NCI-H1092 (cell line): ENCODE measurements at places on chromosomes 13 and 19.
A peak's percentile ranks its signal among the peaks of the same experiment; 100 is the strongest.

- DNase-seq, result peak; percentile 33
Measured at GRCh38 chr19:10228920-10229319, 2.2 kb downstream of the S1PR2 start.

DNA sequence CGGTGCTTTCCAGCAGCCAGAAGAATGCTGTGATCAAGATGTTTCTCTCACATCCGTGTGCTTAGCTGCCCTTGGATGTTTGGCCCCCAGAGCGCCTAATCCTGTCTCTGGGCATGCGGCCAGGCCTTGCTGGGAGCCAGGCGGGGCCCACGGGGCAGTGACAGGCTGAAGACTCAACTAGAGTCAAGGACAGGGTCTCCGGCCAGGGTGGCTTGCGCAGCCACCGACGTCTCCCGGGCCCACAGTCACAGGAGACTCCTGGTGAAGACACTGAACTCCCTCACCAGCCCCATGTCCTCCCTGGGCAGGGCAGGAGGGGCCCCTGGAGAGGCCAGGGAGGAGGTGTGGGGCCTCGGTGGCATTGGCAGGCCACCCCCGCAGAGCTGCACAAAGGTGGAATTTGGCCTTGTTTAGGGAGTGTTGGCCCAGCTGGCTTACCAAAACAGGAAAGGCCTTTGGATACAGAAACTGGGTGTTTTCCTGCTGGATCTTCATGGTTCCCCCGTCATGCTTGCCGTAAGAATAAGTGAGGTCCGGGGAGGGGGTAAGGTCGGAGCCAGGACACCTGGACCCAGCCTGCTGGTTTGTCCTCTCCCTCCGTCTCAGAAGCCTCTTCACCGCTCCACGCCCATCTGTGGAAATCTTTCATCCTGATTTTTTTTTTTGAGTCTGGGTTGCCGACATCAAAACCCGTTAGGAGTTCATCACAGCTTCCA is 10.0 kb upstream of the NDUFS7 start:
- DNase-seq, result no peak

GRCh38 chr19:39832341-39833083 is 1.4 kb downstream of the DYRK1B start:
- no peak for DNase-seq

- no peak for DNase-seq
Measured at GRCh38 chr13:109665781-109666249, 120.6 kb downstream of the IRS2 start.

- no peak for DNase-seq
Measured at GRCh38 chr13:43264458-43264857, 241.1 kb downstream of the DNAJC15 start.

DNA sequence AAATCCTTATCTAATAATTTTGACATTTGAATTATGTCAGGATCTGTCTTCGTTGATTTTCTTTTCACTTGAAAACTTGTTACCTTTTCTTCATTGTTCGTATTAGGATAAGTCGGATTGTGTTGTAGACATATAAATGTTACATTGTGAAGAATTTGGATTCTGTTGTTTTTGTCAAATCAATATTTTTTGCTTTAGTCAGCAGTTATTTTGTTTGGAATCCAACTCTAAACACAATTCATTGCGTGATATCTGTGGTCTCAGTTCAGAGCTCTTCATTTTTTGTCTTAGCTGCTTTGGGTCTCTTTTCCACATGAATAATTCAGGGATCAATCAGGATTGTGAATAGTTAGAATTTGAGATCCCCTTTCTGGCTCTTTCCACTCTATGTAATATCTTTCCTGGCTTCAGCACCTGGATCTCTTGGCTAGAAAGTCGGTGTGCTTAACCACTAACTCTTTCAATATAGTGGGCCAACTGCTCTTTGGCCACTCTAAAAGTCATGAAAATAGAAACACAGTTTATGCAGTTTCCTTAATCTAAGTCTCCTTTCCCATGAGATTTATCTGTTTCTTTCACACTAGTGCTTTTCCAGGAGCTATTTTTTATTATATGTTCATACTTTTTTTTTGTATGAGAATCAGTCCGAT is 2494.2 kb upstream of the PCDH20 start:
- no peak for DNase-seq

- no peak for DNase-seq
Measured at GRCh38 chr13:93224535-93224934, 2.1 kb upstream of the GPC6 start.

DNA sequence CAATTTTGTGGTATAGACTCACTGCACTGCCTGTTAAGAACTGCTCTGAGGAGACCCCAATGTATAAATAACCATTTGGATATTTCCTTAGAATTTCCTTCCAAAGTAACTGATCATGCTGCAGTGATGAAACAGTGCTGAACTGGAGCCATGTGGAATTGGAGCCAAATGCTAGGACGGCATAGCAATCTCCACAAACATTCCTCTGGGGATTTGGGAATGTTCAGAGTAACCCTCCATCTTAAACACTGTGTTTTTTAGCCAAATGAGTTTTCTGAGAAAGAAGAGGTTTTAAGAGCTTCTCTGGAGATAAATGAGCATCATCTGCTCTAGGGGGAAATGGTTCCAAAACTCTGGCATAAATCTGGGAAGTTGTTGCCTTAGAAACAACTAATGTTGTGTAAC is 98.2 kb downstream of the OLFM4 start:
- no peak for DNase-seq

GRCh38 chr13:36158611-36159010 is 27.4 kb upstream of the DCLK1 start:
- DNase-seq, result no peak

DNA sequence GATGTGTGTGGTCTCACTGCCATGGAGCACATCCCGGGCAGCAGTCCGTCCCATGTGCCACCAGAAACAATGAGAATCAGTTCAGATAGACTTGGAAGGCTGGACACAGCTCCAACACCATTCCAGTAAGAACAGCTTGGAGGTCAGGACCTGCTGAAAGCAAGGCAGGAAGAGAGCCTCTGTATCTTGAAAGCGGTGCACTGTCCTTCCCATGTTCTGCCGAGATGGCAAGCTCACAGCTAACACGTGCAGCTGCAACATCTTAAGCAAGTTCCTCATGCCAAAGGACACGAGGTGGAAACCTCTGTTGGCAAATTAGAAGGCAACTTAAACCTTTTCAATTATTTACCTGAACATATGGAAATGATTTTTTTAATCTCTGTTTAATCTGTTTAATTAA is 175.4 kb downstream of the DLEU7 start:
- no peak for DNase-seq

- no peak for DNase-seq
Measured at GRCh38 chr13:99507054-99507453, 5.8 kb downstream of the TM9SF2 start.

DNA sequence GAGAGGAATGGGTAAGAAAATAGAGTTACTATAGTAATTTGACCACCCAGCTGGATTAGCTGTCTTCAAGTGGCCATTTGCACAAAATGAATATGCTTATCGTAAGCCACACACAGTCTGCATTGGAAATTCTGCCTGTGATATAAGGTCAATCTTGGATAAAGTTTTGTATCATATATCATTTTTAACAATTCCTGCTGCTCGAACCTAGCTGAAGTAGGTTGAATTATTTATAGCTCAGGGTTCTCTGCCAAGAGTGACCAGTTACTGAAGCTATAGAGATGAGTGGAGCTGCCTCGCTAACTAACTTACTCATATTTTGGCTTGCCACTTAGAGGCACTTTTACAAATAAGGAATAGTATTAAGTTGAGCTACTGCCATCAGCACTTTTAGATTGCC is 220.9 kb downstream of the RGCC start:
- DNase-seq, result no peak

DNA sequence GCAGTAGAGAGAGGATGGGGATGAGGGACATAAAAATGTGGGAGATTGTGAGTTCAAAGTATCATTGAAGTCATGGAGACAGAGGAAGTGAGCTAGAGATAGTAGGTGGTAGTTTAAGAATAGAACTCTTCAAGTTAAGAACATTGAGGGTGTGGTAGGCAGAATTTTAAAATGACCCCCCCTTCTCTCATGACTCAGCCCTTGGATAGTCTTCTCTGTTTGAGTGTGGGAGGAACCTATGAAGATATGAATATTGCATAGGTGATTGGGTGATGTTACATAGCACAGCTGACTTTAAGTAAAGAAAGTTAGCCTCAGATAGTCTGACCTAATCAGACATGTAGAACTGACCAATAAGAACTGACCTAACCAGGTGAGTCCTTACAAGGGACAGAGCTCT is 418.6 kb downstream of the FOXO1 start:
- no peak for DNase-seq

DNA sequence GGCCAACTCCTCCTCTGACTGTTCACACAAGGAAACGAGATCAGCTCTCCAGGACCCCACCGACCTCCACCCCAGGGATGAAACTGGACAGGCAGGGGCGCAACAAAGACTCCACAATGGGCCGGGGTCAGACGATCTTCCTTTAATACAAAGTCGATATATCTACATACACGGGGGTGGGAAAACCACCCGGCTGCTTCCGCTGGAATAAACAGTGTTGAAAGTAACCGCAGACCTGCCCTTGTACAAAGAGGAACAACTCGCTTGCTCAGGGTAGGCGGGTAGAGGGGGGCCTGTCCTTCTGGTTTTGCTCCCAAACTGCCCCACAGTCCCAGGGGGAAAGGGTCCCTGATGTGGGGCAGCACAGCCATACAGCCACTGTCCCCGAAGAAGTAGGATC is 135.2 kb downstream of the PTPRS start:
- no peak for DNase-seq

DNA sequence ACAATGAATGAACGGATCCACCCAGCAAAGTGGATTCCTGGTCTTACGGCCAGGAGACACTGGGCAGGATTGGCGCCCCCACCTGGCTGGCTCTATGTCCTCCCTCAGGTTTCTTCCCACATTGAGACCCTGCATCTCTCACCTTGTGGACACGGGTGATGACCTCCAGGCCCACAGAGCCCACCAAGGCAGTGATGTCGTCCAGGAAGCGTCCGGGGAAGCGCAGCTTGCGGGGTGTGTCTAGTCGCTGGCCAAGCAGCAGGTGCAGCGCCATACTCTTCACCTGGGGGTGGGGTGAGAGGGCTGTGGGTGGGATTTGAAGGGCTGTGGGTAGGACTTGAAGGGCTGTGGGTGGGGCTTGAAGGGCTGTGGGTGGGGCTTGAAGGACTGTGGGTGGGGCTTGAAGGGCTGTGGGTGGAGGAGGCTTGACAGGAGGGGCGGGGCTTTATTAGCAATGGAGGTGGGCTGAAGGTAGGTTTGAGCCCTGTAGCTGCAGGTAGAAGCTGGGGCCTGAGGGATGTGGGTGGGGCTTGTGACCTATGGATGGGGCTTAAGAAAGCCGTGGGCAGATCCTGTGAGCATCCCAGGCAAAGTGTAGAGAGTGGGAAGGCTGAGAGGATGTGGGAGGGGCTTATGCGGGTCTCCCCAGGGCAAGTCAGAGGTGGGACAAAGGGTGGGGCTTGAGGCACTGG is 12.1 kb upstream of the ANGPTL8 start:
- no peak for DNase-seq

- DNase-seq, result no peak
Measured at GRCh38 chr13:72545030-72545719, 182.3 kb downstream of the MZT1 start.

DNA sequence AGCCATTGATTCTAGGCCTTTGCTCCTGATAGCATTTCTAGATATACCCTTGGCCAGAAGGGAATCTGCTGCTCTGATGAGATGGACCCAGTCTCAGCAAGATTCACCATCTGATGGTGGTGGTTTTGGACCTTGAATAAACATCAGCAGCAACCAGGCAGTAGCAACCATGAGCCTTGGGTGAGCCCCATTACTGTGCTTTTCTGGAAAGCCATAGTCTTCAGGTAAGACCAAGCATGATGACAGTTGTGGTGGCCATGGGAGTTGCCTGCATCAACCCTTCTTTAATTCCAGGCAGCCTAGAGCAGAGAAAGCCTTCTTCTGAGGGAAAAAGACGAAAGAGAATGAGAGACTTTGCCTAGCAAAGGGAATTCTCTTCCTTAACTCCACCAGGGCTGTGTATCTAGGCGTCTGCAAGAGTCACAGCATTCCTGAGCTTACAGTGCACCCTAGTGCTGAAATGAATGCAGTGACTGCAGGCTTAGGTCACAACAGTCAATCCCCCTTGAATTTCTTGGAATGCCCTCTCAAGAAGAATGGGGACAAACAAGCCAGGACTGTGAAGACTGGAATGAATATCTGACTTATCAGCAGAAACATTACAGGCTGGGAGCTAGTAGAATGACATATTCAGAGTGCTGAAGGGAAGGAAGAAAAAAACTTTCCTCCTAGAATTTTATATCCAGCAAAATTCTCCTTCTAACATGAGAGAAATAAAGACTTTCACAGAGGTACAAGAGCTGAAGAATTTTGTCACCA is 942.4 kb upstream of the PCDH20 start:
- DNase-seq, result no peak

DNA sequence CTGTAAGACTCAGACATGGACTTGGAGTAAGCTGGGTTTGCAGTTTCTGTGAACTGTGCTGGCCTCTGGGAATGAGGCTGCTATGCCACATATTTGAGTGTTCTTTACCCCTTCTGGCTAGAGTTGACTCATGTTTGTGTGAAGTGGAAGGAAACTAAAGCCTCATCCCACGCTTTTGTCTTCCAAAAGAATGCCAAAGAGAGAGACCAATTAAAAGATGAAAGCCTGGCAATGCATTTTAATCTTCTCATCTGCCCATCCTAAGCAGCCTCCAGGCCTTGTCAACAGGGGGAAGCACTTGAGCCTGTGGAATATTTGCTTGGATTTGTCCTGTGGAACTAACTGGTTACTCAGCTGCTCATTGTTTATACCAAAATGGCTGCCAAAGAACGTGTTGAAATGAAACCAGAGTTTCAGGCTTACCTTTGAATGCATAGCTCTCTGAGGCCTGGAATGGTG is 49.1 kb downstream of the LMO7 start:
- DNase-seq, result peak; percentile 73

DNA sequence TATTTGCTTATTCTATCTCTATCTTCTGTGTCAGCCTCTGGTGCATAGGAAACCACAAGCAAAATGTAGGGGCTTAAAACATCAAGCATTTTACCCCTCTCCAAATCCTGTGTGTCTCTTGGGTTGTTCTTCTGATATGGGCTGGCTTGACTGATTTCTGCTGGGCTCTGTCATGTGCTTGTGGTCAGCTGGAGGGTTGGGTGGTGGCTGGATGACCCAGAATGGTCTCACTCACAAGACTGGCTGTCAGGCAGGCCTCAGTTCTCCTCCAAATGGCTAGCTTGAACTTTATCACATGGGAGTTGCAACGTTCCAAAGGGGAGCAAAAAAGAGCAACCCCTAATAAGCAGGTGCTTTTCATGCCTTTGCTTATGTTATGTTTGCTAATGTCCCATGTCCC is 9.6 kb upstream of the LYPD5 start:
- no peak for DNase-seq

GRCh38 chr19:33000510-33000909 is 28.5 kb downstream of the FAAP24 start:
- no peak for DNase-seq

DNA sequence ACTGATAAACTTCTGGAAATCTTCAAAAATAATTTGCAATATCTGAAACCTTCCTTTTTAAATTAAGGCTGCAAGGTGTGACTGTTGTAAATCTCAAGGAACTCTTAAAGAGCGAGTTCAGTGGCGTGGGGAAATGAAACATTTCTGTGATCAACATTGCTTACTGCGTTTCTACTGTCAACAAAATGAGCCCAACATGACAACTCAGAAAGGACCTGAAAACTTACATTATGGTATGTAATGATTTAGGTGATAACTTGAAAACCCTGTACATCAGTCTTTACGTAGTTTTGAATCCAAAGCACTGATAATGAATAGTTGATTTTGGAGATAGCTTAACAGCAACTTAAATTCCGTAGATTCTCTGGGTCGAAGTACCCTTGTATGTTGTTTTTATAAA is 92.8 kb downstream of the ZMYM2 start:
- DNase-seq, result no peak
